ENCODE measurements at places on chromosomes 6 and 20.
A peak's percentile ranks its signal among the peaks of the same experiment; 100 is the strongest.

GRCh38 chr6:26531897-26532296 lies 6.3 kb upstream of the HMGN4 start:
- no peak for DNase-seq

DNA sequence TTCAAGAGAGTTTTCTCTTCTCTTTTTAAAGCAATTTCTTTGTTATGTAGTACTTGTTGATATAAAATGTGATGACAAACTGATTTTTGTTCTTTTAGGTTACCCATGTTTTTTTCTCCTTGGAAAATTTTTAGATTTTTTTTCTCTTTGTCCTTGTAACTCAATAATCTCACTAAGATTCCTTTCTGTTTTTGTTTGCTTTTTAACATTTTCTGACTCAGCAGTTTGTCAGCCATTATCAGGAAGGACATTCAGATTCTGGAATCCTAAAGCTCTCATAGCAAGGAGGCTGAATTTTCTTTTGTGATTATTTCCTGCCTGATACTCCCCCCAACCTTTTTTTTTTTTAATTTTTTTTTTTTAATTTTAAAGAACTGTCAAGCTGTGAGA lies 75.2 kb upstream of the CITED2 start:
- DNase-seq, result no peak

- DNase-seq, result peak; percentile 71
Measured at GRCh38 chr6:11346516-11346915, 114.0 kb upstream of the NEDD9 start.

- no peak for DNase-seq
Measured at GRCh38 chr6:118370722-118371121, 177.4 kb upstream of the PLN start.

- no peak for DNase-seq
Measured at GRCh38 chr6:101607111-101607690, 213.7 kb downstream of the GRIK2 start.
